ENCODE measurements at places on chromosomes 3 and 15.
A peak's percentile ranks its signal among the peaks of the same experiment; 100 is the strongest.

DNA sequence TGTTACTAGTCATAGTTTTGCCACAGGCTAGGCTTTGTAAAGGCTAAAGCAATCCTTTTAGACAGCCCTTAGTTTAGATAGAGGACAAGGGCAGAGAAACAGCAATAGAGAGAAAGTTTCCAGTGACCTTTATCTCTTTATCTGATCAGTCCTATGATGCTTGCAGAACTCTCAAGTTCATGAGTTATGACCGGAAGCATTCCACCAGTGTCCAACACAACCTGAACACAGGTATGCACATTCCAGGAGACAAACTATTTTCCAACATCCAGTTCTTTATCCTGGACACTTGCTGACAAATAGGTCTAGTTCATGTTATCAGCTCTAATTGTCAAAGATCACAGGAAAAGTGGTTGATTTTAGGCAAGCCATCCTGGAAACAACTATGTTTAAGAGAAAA, 422.2 kb downstream of the MAGI1 start:
- DNase-seq: no peak

DNA sequence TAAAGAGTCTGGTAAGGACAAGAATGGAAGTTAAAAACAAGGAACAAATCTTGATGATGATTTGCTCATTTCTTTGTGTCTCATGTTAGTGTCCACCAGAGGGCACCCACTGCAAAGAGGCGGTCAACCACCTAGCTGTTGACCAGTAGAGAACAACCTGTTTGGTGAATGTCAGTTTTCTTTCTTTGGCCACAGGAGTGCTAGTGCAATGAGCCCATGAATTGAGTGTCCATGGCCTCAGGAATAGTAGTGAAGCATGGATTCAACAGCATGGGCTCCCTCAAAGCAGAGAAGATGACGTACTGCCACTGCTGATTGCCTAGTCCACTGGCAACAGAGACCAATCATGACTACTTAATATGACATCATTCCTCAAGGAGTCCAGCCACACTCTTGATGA, 10.7 kb upstream of the CNTN6 start:
- no peak for DNase-seq

DNA sequence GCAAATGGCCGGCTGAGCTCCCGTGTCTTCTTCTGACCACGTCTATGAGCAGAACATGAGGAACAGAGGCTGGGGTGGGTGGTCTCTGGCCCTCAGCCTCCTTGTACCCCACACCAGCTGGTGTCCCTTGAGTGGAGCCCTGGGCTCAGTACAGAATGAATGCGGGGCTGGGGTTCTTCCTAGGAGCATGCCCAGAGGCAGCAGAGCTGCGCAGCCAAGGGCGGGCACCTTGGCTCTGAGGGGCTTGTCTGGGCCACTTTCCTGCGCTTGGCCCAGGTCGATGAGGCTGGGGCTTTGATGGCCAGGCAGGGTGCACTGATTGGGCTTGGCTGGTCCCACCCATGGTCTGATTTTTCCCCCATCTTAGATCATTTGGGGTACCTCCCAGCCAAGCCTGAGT, 6.4 kb downstream of the SCN5A start:
- no peak for DNase-seq

GRCh38 chr15:71473751-71474150, 336.6 kb upstream of the NR2E3 start:
- no peak for DNase-seq

DNA sequence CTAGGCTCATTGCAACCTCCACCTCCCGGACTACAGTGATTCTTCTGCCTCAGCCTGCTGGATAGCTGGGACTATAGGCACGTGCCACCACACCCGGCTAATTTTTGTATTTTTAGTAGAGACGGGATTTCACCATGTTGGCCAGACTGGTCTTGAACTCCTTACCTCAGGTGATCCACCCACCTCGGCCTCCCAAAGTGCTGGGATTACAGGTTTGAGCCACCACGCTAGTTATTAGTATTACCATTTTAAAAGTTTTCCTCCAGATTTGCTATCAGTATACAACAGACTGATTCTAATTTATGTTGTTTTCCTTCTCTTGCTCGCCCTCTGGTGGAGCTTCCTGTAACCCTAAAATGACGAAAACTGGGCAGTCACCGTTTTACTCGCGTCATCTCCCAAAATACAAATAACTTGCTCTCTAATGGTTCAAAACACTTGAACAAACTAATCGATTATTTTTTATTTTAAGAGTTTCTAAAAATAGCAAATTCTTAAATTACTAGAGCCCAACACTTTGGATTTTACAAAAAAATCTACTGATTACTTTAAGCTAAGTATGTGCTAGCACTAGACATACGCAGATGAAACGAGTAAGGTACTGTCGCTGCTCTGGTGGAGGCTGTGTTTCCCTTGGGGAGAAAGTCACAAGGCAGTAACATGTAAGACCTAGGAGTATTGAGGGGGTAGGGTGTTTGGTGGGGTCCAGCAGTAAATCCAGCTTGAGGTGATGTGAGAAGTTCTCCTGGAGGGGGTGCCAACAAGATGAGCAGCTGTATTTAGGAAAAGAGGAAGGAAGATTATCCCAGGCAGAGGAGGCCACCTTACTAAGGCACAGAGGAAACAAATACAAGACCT, 203.3 kb downstream of the MBNL1 start:
- peak; percentile 62 for DNase-seq

DNA sequence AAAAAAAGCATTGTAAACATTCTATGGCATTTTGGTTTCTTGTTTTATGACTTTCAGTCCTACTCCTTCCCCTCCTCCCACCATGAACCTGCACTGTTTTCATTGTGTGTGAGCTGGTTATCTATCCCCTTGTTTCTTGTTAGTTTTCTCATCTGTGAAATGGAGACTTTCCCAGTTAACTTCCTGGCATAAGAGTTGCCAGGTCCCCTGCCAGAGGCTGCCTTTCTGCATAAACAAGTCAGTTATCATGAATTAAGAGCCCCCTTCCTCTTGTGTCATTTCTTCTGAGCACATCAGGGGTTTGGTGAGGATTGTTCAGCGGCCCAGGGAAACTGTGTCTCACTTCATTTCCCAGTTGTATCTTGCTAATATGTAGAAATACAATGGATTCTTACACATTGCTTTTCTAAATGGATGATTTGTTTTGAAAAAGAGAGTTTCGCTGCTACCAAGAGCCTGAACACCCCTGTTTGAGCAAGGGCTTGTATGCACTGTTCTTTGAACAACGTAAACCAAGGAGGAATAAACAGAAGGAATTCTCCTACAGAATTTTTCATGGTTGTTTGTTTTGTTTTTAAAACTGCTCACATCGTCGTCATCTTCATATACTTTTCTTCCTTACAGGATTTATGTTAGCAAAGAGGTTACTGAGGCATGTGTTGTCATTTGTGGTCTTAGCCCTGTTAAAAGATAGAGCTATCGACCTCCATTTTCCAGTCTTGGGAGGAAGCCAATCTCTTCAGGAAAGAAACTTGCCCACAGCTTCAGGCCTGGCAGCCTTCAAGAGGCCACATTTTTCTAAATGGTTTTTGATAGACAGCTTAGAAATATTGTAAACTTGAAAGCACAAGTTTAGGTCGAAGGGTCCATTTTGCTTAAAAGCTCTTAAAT, 144.6 kb upstream of the IL12A start:
- DNase-seq: no peak

DNA sequence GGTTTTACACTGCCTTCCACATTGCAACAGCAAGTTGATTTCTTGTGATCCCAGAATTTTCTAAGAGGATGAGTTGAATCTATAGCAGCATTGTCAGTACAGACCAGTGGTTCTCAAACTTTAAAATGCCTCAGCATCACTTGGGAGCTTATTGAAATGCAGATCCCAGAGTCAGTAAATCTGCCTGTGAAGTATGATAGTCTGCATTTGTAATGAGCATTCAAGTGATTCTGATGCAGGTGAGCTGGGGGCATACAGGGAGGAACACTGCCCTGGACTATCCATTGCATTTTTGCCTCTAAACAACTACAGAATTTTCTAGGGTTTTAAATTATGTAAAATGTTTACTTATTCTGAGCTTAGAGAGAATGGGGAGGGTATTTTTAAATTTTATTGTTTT, 27.5 kb upstream of the PAQR5 start:
- no peak for DNase-seq

GRCh38 chr3:181859518-181859917, 147.8 kb downstream of the SOX2 start:
- DNase-seq: no peak

- DNase-seq: no peak
Observed at GRCh38 chr3:138881233-138881632, 46.5 kb upstream of the PIK3CB start.

DNA sequence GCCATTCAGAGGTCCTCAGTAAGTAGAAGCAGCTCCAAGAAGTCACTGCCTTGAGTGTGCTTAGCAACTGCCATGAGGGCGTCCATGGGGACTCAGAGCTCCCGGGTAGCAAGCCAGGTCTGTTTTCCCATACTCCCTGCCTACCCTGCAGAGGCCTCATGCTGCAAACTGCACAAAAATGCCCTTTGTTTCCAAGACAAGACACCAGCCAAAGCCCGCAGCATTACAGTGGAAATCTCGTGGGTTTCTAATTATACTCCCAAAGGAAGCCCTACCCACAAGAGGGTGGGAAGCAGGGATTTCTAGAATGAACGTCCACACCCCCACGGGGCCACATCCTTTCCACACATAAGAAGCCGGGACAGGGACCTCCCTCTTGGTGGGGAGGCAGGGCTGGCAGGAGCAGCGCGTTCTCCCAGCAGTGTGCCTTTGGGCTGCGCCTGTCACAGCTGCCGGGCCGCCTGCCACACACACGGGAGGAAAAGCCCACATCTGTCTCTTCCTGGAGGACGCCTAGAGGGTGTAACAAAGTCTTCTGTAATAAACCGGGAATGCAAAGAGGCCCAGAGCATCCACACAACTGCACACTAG, 31.1 kb downstream of the FAM174B start:
- DNase-seq: no peak

- DNase-seq: no peak
Observed at GRCh38 chr3:160098926-160099626, 110.4 kb downstream of the IL12A start.

GRCh38 chr3:181782306-181782954, 70.7 kb downstream of the SOX2 start:
- no peak for DNase-seq
